ENCODE measurements at places on chromosomes 12 and 14.

DNA sequence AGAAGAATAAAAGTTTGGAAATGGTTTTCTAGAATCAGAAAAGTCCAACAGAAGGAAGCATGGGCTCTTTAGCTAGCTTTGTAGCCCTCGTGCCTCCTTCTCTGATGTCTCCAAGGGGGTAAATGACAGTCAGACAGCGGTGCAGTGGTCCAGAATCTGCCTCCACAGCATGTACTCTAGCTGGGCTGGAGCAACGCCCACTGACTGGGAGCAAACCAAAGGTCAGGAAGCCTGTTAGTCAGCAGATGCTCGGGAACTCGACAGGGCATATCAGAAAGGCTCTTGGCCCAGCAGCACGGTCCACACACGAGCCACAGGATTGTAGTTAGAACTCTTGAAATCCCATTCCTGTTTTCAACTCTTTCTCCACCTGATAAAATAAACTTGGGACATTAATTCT lies 164.3 kb downstream of the GRIN2B start:
- no peak for DNase-seq

- DNase-seq, result no peak
Measured at GRCh38 chr12:48934312-48934706, 9.0 kb upstream of the FKBP11 start.

DNA sequence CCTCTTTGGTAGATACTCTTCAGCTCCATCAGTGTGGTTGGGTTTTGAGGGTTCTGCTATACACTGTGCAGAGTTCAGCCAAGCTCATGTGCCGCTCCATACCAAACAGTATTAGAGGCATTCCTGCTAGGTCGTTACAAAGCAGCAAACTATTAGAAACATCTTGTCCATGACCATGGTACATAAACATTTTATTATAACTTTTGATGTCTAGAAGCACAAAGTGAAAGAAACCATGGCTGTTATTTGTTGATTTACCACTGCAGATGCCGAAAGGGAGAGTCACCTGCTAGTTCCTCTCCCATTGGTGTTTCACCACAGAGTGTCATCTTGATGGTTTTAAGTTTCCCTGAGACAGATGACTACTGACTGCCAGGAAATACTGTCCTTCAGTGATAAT lies 242.0 kb downstream of the ADAMTS20 start:
- no peak for DNase-seq

- no peak for DNase-seq
Measured at GRCh38 chr12:111728795-111729194, 37.9 kb upstream of the ALDH2 start.

DNA sequence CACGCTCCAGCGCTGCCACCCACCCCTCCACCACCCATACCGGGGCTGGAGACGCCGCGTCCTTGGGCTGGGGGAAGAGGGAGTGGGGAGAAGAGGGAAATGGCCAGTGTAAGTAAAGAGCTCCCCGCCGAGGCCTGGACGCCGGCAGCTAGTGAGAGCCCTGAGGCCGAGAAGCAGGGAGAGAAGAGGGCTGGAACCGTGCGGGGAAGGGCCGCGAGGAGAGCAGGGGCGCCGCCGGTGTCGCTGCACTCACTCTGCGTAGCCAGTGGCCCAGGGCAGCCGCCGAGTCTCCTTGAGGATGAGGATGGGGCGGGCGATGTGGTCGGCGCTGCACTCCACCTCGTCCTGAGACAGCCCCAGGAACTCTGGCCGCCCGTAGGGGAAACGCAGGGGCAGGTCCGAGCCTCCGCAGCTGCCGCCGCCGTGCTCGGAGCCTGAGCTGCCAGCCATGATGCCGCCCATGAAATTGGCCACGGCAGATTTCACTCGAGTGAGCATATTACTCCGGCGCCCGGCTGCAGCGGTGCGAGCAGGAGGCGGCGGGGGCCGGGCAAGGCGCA lies 631 bp downstream of the PPM1H start:
- no peak for DNase-seq

- DNase-seq, result no peak
Measured at GRCh38 chr12:88544991-88545980, 35.0 kb downstream of the KITLG start.

Measured in activated CD4-positive, alpha-beta T cell treated with anti-CD3 and anti-CD28 coated beads for 24 hours (primary cell).